ENCODE measurements at places on chromosomes 5 and 9. TPM values are rescaled to one million over a fixed set of nuclear protein-coding genes. Genes with fewer than 3 reads are reported as not detected.

GRCh38 chr5:179624841-179625271, 1.4 kb upstream of the HNRNPH1 start:
- peak overlapping the region; percentile 100 for H3K27ac ChIP-seq
- peaks cover 8% of the 10 kb centered on the region for H3K4me1 ChIP-seq
- peaks cover 5% of the 10 kb centered on the region for H3K36me3 ChIP-seq

The NOP16 gene
- total RNA-seq, result 10.8 TPM

The UAP1L1 gene
- 8.2 TPM for total RNA-seq

The NSD1 gene
- 37.2 TPM for total RNA-seq

The NAIF1 gene
- 12.3 TPM for total RNA-seq

GRCh38 chr9:129559506-129559881, 61.4 kb downstream of the C9orf50 start:
- H3K27me3 ChIP-seq, result no peaks in the 10 kb centered on the region
- H3K27ac ChIP-seq, result no peak overlapping the region
- no peak for DNase-seq
- no peaks in the 10 kb centered on the region for H3K4me1 ChIP-seq

DNA sequence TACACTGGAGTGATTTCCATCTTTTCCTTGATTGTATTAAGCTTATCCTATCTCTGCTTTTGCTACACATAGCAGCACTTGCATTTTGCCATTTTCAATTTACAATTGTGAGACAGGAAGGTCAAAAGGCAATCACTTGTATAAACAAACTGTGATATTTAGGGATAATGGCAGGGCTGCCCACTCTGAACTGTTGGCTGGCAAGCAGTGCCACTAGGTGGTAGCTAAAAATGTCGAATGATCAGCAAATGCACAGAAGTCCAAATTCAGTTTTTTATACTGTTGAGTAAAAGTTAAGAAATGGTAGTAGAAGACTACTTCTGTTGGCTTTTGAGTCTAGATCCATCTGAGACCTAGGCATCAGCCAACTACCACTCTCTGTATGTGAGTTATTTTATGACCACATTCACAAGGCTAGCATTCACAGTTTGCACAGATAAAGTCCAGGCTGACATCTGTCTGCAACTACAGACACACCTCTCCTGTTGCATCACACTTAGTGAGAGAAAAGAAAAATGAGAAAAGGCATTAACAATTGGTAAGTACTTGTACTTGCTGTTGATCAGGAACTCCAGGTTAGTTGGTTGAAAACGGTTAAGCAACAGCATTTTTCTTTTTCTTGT, 108.8 kb upstream of the ASTN2 start:
- no peak overlapping the region for H3K27ac ChIP-seq
- no peaks in the 10 kb centered on the region for H3K36me3 ChIP-seq
- no peak overlapping the region for H3K4me3 ChIP-seq
- H3K27me3 ChIP-seq, result no peaks in the 10 kb centered on the region
- no peaks in the 10 kb centered on the region for H3K4me1 ChIP-seq

DNA sequence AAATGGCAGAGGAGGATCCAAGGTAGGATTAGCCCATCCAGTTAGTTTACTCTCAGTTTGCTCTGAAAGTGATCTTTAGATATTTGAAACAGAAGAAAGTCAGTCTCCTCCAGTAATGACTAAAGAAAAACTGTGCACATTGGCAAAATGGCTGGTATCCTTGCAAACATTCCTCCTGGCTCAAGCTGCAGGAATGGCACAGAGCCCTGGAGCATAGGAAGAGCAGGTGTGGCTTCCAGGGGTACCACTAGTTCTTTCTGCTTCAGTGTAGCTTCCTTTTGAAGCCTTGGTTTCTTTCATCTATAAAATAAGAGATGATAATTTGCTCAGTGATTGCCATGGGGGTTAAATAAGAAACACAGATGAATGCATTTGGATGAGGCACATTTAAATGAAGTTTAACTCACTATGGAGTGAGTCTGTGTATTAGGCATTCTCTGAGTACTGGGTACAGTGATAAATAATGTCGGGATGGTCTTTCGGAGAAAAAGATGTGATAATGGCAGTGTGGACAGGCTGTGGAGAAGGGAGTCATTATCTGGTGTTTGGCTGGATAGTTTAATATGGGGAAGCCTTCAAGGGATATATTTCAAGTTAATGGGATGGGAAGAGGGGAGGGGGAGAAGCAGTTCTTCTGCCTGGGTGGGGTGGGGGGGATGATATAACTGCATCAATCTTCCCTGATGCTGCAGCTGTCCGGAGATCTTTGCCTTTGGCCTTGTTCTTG, 217.3 kb upstream of the KLF4 start:
- H3K27ac ChIP-seq, result no peak overlapping the region
- H3K4me1 ChIP-seq, result no peaks in the 10 kb centered on the region
- no peak overlapping the region for H3K4me3 ChIP-seq
- no peak for DNase-seq

DNA sequence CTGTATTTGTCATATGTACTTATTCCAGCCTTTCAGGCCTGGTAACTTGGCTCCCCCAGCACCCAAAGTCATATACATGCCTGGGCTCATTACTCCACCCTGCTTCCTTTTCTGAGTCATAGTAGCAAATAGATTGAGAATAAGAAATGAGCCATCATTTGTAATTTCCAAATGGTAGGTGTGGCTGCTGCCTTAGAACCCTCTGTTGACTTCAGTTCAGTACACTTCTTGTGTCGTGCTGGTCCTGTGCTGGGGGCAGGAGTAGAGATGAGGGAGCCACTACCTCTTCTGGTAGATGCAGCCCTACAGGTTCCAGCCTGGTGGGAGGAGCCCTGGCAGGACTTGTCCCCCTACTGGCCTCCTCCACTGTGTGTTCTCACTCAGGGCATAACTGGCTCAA, 11.1 kb downstream of the GM2A start:
- H3K4me1 ChIP-seq, result no peaks in the 10 kb centered on the region
- H3K4me3 ChIP-seq, result no peak overlapping the region
- no peaks in the 10 kb centered on the region for H3K36me3 ChIP-seq
- no peaks in the 10 kb centered on the region for H3K27me3 ChIP-seq
- DNase-seq, result peak; percentile 39
- peak overlapping the region; percentile 20 for H3K27ac ChIP-seq

The ADAMTS13 gene
- 8.1 TPM for total RNA-seq

DNA sequence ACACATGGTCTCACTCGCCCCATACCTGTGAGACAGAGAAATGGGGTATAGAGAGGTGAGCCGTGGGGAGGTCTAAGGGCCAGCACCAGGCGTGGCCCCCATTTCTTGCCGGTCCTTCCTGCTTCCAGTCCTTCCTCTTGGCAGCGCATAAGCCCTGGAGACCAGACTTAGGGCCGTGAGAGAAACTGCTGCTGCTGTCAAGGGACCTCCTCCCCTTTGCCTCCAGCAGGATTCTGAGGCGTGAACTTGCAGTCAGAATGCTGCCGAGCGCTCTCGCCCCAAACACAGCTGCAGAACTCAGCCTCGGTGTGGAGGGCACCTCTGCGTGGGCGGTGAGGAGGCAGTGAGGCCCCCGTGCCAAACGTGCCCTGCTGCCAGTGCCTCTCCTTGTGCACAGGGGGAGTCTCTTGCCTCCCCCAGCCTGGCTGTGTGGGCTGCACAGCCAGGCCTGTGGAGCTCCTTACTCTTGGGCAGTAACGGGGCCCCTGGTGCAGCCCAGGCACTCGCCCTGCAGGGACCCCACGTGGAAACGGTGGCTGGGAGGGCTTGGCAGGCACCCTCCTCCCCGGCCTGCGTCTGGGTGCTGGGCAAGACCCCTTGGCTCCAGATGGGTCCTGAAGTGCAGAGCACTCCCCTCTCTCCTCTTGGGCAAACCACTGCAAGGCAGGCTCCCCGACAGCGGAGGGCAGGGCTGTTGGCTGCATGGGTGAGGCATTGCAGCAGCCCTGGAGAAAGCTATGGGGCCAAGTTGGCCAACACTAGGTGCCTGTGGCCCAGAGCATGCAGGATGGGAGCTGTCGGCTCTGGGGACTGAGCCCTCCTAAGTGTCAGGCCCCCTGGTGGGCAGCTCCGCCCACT, 85.4 kb downstream of the RXRA start:
- no peak for DNase-seq
- no peak overlapping the region for H3K27ac ChIP-seq
- no peak overlapping the region for H3K4me3 ChIP-seq

DNA sequence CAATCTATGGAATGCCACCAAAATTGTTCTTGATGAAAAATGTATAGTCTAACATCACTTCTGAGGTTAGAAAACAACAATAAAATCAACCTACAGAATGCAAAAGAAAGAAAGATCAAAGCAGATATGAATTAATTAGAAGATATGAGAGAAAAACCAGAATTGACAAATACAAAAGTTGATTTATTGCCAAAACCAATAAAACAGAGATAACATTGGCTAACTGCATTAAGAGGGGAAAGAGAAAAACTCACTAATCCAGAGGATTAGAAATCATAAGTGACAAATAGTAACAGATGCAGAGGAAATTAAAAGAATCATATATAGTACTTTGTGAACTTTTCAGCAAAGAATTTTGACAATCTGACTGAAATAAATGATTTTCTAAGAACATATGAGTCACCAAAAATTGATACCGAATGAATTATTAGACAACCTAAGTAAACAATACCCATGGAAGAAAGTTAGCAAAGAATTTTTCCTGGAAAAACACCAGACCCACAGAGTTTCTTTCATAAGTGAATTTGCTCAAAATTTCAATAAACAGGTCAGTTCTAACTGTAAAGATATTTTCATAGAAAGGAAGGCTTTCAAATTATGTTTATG, 167.7 kb downstream of the AOPEP start:
- no peak overlapping the region for H3K4me3 ChIP-seq
- no peaks in the 10 kb centered on the region for H3K4me1 ChIP-seq
- no peak overlapping the region for H3K27ac ChIP-seq

DNA sequence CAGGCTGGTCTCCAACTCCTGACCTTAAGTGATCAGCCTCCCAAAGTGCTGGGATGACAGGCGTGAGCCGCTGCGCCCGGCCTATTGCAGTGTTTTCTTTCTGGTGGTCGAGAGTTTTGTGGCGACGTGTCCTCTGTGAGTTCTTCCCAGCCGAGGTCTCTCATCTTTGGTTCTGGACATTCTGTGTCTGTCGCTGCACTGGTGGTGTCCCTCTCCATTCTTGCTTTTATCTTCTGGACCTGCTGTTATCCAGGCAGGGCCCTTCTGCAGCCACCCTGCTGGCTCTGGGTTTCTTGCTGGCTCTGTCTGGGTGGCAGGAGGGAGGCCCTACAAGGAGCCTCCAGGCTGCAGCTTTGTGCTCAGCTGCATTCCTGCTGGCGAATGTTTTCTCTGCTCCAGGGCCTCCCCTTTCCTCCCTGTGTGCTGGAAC, 49.1 kb upstream of the EXOC3 start:
- no peaks in the 10 kb centered on the region for H3K27me3 ChIP-seq
- H3K27ac ChIP-seq, result no peak overlapping the region
- DNase-seq, result peak; percentile 3
- H3K36me3 ChIP-seq, result no peaks in the 10 kb centered on the region
- H3K4me3 ChIP-seq, result no peak overlapping the region
- H3K4me1 ChIP-seq, result no peaks in the 10 kb centered on the region

DNA sequence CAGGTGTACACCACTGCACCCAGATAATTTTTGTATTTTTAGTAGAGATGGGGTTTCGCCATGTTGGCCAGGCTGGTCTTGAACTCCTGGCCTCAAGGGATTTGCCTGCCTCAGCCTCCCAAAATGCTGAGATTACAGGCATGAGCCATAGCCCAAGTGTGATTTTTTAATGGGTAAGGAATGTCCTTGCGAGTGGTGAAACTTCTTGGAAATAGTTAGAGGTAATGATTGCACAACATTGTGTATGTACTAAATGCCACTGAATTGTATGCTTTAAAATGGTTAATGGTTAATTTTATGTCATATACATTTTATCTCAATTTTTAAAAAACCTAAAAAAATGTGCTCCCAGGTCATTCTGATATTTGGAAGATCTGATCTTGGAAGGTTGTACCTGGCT, 59.9 kb upstream of the IL6ST start:
- H3K27me3 ChIP-seq, result no peaks in the 10 kb centered on the region
- H3K36me3 ChIP-seq, result no peaks in the 10 kb centered on the region
- H3K4me1 ChIP-seq, result peaks cover 3% of the 10 kb centered on the region

DNA sequence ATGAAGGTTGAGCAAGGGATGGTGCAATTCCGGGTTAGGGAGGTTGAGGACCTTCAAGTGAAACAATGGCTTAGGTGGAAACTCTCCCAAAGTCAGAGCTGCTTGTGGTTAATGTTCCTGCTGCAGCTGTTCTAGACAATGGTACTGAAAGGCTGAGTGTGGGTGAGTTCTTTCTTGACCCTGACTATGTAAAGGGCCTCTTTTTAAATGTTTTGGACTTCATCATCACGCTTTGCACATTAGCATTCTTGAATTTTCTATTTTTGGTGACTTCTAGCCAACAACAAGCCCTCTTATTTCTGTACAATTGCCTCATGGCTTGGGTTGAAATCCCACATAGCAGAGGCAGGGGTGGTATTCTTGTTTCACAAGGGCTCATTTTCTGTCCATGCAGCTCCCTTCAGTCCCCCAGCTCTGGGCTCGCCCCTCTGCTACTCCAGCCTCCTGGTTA, 136.3 kb upstream of the ANKRD55 start:
- H3K27me3 ChIP-seq, result no peaks in the 10 kb centered on the region
- H3K4me3 ChIP-seq, result no peak overlapping the region

DNA sequence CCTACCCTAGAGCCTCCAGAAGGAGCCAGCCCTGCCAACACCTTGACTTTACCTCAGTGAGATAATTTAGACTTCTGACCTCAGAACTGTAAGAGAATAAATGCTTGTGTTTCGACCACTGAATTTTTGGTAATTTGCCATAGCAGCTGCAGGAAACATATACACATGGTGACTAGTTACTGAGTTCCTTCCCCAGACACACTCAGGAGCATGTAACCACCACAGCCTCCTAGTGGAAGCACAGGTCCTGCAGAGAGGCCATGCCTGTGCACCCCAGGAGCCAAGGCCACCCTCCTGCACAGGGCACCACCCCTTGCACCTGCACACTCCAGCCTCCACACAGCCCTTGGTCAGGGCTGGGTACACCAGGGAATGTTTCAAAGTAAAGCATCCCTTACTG, 7.6 kb upstream of the CAMSAP1 start:
- no peak overlapping the region for H3K4me3 ChIP-seq
- H3K27me3 ChIP-seq, result no peaks in the 10 kb centered on the region
- DNase-seq, result no peak
- H3K36me3 ChIP-seq, result peaks cover 6% of the 10 kb centered on the region
- H3K27ac ChIP-seq, result no peak overlapping the region
- H3K4me1 ChIP-seq, result no peaks in the 10 kb centered on the region

The GFPT2 gene
- 14.0 TPM for total RNA-seq

The KLHL3 gene
- total RNA-seq, result 14.0 TPM

The IFNA2 gene
- not detected for total RNA-seq

The SPATA31A3 gene
- 0.74 TPM for total RNA-seq

The LRRC70 gene
- total RNA-seq, result 3.1 TPM

DNA sequence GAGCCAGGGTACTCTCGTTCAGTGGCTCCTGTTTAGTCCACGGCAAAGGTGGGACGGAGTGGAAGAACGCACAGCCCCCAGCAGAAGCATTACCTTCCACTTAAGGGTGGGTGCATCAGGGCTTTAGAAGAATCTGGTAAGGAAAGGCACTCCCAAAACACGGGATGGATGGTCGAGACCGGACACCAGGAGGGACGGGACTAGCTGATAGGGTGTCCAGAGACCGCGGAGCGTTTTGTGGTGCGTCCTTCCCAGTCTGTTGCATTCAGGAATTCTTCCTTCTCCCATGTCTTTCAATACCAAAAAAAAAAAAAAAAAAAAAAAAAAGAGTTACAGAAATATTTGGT, 545 bp upstream of the CTSV start:
- H3K27ac ChIP-seq, result no peak overlapping the region
- DNase-seq, result no peak
- H3K27me3 ChIP-seq, result no peaks in the 10 kb centered on the region
- H3K4me1 ChIP-seq, result no peaks in the 10 kb centered on the region

The CAVIN4 gene
- total RNA-seq, result 0.50 TPM

The IFNA5 gene
- total RNA-seq, result not detected

The CNOT6 gene
- 20.1 TPM for total RNA-seq
